ENCODE measurements at places on chromosomes 3 and 15.

GRCh38 chr3:5717254-5717653, 529.7 kb downstream of the EDEM1 start:
- DNase-seq = no peak

GRCh38 chr3:21013566-21013965, 737.4 kb downstream of the ZNF385D start:
- DNase-seq = no peak

DNA sequence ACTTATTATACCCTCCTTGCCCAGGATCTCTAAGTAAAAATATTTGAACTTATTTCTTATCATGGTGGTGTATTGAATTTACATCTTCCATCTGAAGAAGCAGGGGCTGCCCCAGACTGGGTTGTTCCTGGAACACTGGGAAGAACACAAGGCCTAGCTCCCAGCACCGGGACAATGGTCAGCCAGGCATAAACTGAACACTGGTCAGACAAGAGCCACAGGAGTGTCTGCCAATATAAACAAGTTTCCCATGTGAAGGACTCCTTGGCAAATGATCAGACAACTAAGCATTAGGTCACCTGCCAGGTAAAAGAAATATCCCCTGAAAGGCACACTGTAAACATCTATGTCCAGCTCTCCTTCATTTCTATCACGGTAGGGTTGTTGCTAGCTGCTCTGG, 172.4 kb downstream of the ATP8B4 start:
- no peak for DNase-seq

DNA sequence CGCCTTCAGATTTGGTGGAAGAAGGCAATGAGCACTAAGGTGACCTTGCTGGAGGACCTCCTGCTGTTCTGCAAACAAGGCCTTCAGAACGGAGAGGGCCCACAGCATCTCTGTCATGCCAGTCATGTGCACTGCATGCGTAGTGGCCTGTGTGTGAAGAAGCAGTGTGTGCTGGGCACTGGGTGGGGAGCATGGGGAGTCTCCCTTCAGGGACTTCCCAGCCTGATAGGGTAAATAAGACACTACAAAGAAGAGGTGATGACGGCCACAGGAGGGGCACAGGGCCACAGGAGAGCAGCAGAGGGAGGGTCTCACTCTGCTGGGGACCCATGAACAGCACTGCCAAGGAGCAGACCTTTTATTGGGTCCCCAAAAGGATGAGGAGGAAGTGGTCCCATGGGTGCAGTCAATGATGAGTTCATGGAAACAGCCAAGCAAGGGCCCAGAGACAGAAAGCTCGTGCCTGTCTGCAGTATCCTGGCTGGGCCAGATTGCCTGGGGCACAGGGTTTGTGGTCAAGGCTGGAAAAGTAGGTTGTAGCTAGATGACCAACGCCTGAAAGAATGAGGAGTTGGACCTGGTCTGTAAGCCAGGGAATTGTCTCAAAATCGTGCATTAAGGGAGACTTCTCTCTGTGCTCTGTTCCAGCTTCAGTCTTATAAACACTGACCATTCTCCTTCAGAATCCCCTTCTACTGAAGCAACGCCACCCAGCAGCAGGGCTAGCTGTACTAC, 67.8 kb upstream of the SEC61A1 start:
- no peak for DNase-seq

Data from suppressor macrophage treated with lipopolysaccharide for 4 hours (primary cell).